ENCODE measurements at places on chromosomes 5 and 9.

DNA sequence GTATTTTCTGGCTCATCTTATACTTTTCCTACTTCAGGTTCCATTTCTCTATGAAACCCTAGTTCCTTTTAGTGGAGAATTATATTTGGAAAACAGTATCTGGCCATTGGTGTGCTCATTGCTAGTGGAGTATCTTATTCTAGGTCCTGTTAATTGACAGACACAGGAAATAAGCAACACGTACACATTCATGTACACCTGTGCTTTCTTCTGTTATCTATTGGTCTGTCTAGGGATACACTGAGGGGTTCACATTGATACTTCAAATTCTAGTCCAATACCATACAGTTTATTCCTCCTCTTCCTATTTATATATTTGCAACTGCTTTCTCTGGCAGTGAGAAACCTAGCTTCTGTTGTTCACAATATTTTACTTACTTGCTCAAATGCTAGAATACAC lies 110.2 kb downstream of the FER start:
- DNase-seq: no peak

DNA sequence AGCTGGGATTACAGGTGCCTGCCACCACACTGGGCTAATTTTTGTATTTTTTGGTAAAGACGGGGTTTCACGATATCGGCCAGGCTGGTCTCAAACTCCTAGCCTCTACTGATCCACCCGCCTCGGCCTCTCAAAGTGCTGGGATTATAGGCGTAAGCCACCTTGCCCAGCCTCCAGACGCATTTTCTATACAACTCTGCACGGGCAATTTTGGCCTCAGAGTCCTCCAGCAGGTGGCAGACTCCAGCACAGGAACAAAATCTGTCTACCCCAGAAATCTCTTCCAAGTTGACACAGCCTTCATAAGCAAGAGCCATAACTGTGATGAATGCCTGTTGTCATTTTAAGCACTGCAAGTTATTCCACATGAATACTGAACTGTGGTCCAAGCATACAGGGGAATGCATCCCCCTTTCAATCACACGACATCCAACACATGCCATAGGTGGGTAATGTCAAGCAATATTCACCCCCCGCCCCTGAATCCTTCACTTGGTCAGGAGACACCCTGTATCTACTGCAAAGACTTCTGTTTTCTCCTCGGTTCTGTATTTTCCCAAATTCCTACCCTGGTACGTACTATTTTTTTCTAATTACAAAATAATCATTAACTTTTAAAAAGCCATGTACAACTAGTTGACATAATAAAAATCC lies 50.8 kb downstream of the ALDH7A1 start:
- DNase-seq: no peak

DNA sequence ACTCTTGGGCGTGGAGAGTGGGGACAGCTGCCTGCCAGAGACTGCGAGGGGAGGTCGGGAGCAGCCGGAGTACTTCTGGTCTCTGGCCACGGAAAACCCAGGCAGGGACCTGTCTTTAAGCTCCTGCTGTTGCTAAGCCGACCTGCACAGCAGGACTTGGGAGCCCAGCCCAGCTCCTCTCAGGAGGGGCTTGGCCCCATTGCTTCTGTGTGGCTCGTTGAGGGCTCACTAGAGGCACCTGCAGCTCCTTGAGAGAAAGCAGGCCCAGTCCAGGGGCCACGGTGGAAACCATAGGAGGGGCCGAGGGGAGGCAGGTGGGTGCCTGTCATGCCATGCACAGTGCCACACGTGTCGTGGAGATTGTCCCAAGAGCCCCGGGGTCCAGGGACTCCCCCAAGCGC lies 3.3 kb upstream of the LCN2 start:
- DNase-seq: no peak

DNA sequence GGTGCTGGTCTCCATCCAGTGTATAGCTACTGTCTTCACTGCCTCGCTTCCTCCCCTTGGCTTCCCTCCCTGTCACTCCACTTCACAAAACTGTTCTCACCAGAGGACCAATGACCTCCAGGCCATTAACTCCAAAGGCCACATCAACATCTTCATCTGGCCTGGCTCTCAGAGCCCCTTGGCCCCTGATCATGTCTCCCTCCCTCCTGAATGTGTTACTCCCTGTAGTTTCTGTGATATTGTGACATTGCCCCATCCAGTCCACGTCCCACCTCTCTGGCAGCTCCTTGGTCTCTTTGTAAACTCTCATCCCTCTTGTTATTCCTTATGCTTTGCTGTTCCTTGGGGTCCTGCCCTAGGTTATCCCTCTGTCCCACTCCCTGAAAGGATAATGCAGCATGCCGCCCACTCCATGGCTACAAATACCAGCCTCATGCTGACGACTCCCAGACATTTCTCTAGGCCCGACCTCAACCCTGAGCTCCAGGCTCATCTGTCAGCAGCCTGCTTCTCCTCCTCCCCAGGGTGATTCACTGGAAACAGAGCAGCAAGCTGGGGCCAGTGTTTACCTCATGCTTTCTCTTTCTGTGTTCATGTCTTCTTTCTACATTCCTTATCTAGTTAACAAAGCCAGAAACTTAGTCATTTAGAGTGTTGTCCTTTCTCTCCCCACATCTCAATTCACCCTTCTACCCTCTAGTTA lies 312.2 kb downstream of the SPOCK1 start:
- peak; percentile 83 for DNase-seq

DNA sequence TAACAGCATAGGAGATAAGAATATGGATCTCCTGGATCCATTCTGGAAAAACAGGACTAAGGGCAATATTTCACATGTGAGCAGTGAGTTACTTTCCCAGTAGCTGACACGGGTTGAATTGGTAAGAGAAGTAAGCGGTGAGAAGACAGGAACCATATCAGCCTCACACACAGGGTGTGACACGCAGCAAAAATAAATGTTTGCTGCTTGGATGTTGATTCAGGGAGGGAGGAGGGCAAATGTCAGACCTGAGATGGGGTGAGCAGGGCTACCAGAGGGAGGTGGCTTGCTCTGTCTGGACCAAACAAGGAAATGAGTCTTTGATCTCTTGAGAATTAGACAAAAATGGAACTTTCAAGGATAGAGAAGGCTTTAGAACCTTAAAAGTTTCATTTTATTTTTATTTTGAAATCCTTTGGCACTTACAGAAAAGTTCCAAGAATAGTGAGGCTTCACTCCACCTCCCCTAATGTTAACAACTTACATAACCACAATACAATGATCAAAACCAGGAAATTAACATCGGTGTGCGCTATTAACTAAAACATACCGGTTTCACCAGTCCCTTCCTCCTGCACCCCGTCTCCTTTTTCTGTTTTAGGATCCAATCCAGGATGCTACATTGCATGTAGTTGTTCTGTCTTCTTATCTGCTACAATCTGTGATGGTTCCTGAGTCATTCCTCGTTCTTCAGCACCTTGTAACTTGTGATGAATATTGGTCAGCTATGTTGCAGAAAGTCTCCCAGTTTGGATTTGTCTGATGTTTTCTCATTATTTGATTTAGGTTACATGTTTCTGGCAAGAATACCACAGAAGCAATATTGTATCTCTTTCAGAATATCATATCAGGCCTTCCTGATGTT lies 20.5 kb upstream of the ARHGEF28 start:
- no peak for DNase-seq

GRCh38 chr9:29685531-29685930 lies 2112.2 kb upstream of the C9orf72 start:
- DNase-seq: no peak

GRCh38 chr5:33170411-33170810 lies 270.4 kb upstream of the TARS1 start:
- DNase-seq: no peak

DNA sequence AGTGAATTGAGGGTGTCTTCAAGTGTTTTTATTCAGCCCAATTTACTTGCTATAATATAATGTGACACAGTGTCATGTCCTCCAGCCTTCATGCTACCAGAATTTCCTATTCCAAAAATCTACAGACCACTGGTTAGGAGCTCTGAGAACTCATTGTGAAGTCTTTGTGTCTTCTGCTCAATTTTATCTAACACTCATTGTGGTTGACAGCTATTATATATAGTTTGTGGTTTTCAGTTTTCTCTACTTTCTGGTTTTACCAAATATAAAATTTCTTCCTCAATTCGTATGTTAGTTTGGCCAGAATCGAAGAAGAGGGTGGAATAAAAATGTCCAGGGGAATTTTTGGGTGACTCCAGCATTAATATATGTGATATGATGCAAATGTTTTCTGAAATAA lies 509.3 kb upstream of the NUDT12 start:
- no peak for DNase-seq

DNA sequence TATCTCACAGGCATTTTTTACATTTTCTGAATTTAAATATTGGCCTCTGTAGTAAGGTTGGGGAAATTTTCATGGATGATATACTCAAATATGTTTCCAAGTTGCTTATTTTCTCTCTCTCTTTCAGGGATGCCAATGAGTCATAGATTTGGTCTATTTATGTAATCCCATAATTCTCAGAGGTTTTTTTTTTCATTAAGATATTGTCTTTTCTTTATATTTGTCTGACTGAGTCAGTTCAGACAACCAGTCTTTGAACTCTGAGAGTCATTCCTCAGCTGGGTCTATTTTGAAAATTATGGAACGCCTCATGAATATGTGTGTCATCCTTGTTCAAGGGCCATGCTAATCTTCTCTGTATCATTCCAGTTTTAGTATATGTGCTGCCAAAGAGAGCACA lies 223.2 kb downstream of the PCSK1 start:
- peak; percentile 26 for DNase-seq

Data from skeletal muscle cell (primary cell).